Panc1 (cell line): ENCODE measurements at places on chromosomes 1 and 21.

DNA sequence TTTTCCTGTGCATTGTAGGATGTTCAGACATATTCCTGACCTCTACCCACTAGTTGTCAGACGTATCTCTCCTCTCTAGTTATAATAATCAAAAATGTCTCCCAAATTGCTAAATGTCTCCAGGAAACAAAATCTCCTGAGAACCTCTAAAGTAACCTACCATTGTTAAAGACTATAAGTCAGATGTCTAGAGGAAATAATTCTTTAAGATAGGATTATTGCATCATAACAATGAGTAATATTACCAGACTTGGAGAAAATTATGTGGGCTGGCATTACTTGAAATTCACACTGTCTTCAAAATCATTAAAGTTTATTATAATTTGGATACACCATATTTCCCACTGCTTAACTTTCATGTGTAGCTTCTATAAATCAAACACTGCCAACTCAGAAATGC lies 643.0 kb upstream of the ADGRL2 start:
- no peak for DNase-seq

GRCh38 chr1:29655145-29655544 lies 418.8 kb downstream of the PTPRU start:
- DNase-seq: no peak

GRCh38 chr1:8028571-8028910 lies 2.4 kb upstream of the ERRFI1 start:
- DNase-seq: no peak

DNA sequence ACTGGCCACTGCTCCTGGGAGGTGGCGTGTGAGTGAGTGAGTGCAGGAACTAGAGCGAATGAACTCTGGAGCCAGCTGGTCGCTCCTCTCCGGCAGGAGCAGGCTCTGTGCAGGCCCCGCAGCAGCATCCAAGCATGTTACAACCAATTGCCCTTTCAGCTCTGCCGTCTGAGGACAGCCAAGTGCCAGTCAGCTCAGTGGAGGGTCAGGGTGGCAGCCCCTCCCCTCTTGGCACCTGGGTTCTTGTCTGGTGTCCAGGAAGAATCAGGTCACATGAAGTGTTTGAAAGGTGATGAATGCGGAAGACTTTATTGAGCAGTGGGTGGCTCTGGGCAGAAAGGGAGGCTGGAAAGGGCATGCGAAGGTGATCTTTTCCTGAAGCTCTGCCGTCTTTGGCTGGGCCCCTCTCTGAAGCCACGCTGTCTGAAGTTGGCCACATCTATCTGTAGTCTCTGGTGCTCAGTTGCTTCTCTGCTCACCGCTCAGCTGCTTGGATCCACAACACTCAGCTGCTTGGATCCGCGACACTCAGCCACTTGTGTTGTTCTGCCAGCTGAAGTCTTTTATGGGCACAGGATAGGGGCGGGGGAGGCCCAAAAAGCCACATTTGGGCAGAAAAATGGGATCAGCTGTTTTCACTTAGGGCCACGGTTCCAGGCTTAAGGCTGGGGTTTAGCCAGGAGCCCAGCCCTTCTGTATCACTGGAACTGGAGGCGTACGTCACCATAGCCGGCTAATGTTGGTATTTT lies 139.8 kb downstream of the ADSS2 start:
- no peak for DNase-seq

DNA sequence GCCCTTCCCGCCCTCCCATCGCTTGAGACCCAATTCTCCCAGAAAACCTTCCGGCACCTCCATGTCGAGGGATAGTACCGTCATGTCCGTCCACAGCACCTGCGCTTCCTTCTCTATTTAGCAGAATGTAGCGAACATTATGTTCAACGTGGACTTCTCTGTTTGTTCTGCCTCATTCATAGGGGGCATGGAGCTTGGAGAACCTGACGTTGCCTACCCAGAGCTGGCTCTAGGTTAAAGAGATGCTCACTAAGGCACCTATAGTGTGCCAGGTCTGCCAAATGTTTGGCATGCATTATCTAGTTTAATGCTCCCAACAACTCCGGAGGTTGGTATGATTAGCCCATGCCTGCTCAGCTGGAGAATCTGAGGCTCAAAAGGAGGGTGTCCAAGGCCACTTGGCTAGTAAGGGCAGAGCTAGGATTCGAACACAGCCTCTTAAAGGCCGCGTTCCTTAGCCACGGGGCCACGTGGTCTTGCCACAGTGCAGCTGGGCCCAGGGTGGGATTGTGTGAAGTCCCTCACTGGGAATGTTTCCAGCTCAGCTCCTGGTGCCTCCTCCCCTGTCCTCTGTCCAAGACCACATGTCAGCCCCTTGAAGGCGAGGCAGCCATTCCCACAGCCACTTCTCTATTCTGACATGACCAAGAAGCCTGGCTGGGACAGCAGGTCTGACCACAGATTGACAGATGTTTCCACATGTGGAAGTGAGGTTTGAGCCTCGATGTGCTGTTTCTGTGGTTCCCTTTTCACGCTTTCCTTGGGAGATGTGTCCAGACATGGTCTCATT lies 57.8 kb downstream of the RUNX3 start:
- DNase-seq: no peak

- no peak for DNase-seq
Measured at GRCh38 chr1:174789399-174789798, 210.3 kb upstream of the CACYBP start.

- DNase-seq: no peak
Measured at GRCh38 chr1:75996196-75996595, 64.0 kb upstream of the ASB17 start.

DNA sequence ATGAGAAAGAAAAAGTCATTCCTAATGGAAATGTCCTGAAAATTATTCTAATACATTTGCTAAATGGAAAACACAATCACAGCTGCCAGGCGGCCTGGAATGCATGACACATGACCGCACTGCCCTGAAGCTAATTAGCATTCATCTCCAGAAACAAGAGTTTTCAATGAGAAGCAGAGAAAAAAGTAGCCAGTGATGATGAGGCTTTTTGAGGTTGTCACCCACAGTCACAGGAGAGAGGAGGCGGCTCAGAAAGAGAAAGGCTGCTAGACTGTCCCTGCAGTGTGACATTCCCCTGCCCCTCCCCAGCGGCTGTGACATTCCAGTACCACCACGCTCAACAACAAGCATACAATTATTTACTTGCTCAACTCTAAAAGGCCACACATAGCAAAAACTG lies 122.9 kb upstream of the KRTAP19-8 start:
- no peak for DNase-seq

GRCh38 chr1:212557739-212558692 lies 50.5 kb upstream of the ATF3 start:
- no peak for DNase-seq

GRCh38 chr1:66729119-66729518 lies 23.1 kb upstream of the DYNLT5 start:
- DNase-seq: no peak

DNA sequence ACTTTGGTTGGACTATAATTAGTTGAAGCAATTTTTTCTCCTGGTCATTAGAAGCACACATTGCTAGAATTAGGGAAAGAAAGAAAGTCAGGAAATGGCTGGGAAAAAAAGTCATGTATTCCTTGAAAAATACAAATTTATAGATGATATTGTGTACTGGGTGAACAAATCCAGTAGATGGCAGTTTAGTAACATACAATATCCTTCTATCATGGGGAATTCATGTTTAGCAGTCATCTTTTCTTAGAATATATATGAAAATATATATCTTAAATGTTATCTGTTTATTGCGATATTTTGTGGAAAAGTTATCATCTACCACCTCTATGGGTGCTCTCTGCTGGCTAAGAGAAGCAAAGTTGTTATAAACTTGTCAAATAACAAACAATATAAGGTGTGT lies 13.1 kb upstream of the ZRANB2 start:
- DNase-seq: no peak

- DNase-seq: no peak
Measured at GRCh38 chr1:167770127-167770526, 48.3 kb downstream of the MPZL1 start.

GRCh38 chr1:51675177-51675780 lies 58.4 kb downstream of the OSBPL9 start:
- DNase-seq: no peak

- DNase-seq: no peak
Measured at GRCh38 chr21:25350056-25350455, 257.2 kb downstream of the MRPL39 start.

DNA sequence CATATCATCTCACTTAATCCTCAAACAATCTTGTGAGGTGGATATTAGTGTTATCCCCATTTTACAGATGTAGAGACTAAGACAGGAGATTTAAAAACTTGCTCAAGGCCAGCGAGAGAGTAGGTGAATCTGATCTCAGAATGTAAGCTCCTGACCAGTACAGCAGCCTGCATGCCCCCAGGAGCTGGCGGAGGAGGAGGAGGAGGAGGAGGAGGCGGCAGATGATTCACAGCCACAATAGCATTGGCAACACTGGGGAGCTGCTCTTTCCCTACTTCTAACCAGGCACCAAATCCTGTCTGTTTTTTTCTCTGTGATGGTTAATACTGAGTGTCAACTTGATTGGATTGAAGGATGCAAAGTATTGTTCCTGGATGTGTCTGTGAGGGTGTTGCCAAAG lies 243.2 kb downstream of the ATG4C start:
- DNase-seq: no peak

GRCh38 chr1:156749419-156750118 lies 1.9 kb downstream of the HDGF start:
- DNase-seq: no peak

GRCh38 chr1:201021630-201022492 lies 1.7 kb downstream of the KIF21B start:
- no peak for DNase-seq

GRCh38 chr1:2230781-2231531 lies 2.8 kb downstream of the SKI start:
- no peak for DNase-seq

DNA sequence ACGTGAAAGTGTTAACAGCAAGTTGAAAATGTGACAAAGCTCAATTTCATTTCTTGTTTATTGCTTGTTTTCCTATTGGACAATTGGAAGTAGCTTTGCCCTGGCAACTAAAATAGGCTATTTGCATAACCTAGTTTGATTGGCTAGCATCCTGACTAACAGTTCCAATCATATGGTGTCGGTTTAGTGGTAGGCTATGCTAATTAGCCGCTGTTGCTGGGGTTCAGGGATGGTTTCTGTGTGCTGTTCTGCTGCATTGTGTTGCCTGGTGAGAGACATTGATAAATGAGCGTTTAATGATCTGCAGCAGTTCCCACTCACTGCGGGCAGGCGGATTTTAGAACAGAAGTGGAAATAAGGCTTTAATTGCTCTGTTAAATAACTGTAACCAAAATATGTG lies 68.5 kb downstream of the DYRK1A start:
- no peak for DNase-seq

DNA sequence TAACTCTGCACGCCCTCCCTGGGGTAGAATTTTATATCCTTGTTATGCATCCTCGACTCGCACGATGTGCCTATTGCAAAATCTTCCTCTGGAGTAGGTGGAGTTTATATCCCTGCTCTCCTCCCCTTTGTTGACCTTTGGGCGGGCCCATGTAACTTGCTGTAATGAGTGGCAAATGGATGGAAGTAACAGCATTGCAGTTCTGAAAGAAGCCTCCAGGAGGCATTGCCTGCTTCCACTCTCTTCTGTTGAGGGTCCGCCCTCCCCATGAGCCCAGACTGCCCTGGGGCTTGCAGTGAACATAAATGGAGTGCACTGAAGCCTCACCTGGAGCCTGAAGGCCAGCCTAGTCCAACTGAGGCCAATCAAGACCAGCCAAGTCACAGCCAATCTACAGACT lies 62.2 kb upstream of the GRIK3 start:
- no peak for DNase-seq

- DNase-seq: no peak
Measured at GRCh38 chr1:196535727-196536126, 72.5 kb downstream of the KCNT2 start.

GRCh38 chr21:31220575-31220974 lies 123.5 kb downstream of the TIAM1 start:
- DNase-seq: no peak

- DNase-seq: no peak
Measured at GRCh38 chr21:33844890-33845205, 70.8 kb downstream of the ATP5PO start.

DNA sequence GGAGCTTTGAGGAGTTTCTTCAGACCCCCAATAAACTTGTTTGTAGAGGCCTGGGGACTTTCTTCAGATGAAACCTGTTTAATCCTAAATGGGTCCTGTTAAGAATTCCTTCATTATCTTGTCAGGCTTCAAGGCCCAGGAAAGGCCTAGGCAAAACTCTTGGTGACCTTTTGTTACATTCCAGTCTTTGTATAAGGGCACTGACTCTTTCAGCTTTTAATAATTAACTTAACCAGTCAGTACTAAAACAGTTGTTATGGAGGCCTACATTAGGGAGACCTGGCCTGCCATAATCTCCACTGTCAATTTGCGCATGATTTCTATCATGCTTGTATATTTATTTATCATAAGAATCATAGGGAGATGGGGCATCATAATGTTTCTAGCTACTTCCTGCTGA lies 110.2 kb downstream of the FCRL5 start:
- DNase-seq: no peak
